ENCODE measurements at places on chromosomes 5 and 9.

DNA sequence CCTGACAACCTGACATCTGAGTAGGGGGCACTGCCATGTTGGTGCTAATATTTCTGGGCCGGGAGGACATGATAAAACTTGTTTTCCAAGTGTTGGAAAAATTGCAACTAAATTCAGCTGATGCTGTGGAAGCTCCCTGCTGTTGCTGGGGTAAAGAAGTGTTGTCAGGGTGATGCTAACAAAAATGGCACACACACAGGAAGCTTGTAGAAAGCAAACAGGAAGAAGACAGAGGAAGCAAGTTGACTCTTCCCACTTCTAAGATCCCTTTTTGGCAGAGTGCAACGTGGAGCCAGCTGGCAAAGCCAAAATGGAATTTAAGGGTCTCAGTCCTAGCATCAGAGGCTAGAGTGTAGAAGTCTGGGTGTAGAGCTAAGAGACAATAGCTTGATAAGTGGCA lies 11.3 kb upstream of the RIOK2 start:
- DNase-seq = no peak

GRCh38 chr9:83701286-83701685 lies 6.5 kb downstream of the UBQLN1 start:
- no peak for DNase-seq

DNA sequence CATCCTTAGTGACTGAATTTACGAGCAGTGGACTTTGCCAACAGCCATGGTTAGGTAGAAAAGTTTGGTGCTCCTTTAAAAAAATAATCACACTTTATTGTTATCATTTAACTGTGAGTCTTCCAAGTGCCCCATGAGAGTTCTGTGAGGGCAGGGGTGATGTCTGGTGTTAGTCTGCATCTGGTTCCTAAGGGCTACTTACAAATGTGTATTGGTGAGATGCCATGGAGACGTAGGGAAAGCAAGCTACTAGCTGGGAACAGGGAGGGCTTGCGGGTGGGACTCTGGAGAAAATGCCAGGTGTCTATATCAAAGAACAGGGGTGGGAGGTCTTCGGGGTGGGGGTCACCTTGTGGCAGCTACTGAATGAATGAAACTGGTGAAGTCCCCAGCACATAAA lies 47.1 kb upstream of the EBF1 start:
- DNase-seq = no peak

GRCh38 chr5:156963125-156963524 lies at the start of gene TIMD4:
Gene TIMD4, minus strand, starts transcription at chr5:156963226. Its CDS starts 28 bp downstream, at chr5:156963198.
- DNase-seq = no peak

GRCh38 chr9:5841771-5842573 lies 9.1 kb upstream of the ERMP1 start:
- DNase-seq = no peak

DNA sequence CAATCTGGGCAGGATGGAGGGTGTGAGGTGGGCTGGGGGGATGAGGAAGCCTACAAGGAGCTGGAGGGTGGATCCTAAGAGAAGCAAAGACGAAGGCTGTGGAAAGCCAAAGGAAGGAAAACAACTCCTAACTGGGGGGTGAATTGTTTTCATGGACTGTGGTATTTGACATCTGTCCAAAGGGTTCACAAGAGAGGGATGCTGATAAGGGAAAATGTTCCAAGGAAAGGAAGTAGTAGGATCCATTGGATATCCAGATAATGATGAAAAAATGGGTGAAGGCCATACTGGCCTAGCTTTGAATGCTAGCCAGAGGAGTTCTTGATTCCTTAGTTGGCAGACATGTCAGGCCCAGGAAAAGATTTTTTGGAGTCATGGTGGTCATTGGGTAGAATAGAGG lies 51.8 kb upstream of the FOXI1 start:
- DNase-seq = no peak

DNA sequence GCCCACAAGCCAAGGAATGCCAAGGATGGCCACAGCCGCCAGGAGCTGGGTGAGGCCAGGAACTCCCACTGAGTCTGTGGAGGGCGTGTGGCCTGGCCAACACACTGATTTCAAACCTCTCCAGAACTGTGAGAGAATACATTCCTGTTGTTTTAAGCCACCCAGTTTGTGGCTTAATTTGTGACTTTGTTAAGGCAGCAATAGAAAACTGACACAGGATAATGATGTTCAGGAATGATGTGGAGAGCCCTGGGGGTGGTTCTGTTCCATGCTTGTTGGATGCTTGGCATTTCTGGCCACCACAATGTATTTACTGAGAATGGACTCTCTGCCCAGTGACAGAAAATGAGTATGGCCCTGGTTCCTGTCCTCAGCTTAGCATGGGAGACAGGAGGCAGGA lies 82.8 kb downstream of the DAP start:
- no peak for DNase-seq

- no peak for DNase-seq
These were observed 79.2 kb downstream of the DMRT2 start for GRCh38 chr9:1129382-1129781.

DNA sequence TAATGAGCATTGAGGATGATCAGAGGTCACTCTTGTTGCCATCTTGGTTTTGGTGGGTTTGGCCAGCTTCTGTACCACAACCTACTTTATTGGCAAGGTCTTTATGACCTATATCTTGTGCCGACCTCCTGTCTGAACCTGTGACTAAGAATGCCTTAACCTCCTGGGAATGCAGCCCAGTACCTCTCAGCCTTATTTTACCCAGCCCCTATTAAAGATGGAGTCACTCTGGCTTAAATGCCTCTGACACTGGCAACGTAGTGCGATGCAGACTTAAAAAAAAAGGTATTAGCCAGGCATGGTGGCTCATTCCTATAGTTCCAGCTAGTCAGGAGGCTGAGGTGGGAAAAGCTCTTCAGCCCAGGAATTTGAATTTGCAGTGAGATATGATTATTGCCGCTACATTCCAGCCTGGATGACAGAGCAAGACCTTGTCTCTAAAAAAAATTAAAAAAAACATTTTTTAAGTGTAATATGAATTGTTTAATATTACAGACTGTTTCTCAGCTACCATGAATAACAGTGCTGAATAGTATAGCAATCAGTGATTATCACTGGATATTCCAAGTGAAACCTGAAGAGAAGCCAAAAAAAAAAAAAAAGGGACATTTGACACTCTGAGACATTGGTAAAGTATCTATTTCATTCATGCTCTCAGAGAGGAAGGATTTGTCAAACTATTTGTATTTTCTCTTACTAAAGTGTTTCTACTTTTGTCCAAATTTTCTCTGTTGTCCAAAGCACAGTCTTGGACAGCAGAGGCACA lies 18.3 kb upstream of the STOM start:
- no peak for DNase-seq

DNA sequence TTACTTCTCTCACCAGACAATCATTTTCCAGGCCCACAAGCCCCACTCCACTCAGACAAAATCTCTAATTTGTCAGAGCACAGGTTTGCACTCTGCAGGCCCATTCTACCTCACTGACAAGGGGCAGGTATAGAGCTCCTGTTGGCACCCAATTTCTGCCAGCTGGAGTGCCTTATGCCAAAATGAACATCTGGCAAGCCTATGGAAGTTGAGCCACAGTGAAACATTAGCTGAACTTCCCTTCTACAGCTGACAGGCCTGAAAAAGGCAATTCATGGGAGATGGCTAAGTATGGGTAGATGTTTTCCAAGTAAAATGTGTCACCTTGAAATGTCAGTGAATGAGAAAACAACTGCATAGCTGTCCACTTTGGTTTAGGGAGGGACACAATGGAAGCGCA lies 87.0 kb downstream of the SPOCK1 start:
- DNase-seq = no peak

- no peak for DNase-seq
These were observed 33.5 kb upstream of the HSPB3 start for GRCh38 chr5:54421976-54422375.

- no peak for DNase-seq
These were observed 45.7 kb upstream of the CTXN3 start for GRCh38 chr5:127602896-127603844.

- DNase-seq = no peak
These were observed 10.4 kb upstream of the TCF7 start for GRCh38 chr5:134103998-134104654.

GRCh38 chr5:178637356-178638074 lies 10.7 kb upstream of the CLK4 start:
- DNase-seq = no peak

DNA sequence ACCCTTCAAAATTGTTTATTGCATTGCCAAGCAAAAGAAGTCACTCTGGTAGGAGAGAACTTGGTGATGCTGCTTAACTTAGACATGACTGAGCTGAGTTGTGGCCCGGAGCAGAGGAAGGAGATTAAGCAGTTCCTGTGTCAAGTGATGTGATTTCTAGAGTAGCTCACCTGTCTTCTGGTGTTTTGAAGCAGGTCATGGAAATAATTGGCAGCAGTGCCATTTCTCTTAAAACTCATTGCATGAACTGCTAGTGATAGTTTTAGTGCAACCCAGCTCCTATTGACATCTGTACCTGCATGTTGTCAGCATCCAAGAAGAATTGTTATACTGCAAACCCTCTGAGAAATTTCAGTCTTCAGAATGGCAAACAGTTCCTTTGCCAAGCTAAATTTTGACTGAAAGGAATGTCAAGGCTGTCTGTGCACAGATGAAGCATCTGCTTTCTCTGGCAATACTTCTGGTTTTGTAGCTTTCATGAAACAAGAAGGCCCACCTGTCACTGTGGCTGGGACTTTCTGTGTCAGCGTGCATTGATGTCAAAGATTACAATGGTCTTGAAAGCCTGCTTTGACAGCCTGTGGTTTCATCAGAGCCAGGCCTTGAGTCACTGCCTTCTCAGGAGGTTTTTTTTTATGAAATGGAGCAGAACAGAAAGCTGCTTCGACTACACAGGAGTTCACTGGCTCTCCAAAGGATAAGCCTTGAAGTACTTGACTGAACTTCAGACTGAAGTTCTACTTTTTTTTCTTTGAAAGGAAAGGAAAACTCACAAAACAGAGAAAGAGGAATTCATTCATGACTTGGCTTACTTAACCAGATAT lies 90.6 kb downstream of the RALGPS1 start:
- no peak for DNase-seq

DNA sequence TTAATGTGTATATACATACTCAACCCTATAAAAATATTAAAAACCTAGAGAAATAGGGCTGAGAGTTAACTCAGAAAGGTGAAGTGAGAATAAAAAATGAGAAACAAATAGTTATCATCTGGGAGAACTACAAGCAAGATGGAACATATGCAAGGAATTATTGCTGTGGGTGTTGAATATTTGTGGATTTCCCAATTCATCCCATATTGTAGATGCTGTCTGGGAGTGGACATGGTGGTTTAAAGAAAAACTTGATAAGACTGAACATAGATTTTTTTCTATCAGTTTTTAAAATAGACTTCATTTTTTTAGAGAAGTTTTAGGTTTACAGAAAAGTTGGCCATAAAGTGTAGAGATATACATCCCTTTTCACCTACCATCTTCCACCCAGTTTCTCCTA lies 263.5 kb downstream of the SPATA31D1 start:
- DNase-seq = no peak

DNA sequence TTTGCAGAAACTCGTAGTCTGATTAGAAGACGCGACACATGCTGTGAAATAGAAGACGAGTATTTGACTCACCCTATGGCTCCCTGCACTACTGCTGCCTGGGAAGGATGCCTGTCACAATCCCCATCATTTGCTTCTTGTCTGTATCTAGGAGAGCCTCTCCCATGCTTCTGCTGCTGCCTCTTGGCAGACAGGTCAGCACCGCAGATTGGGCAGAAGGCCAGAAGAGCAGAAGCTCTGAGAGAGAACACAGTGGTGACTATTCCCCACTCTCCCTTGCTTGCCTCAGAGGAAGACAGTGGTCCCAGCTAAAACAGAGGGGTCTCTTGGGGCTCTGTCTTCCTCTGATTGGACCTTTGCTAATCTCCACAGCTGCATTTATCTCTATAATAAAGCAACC lies 84.0 kb upstream of the SMIM32 start:
- no peak for DNase-seq

GRCh38 chr5:14267991-14268708 lies 125.0 kb downstream of the TRIO start:
- no peak for DNase-seq

DNA sequence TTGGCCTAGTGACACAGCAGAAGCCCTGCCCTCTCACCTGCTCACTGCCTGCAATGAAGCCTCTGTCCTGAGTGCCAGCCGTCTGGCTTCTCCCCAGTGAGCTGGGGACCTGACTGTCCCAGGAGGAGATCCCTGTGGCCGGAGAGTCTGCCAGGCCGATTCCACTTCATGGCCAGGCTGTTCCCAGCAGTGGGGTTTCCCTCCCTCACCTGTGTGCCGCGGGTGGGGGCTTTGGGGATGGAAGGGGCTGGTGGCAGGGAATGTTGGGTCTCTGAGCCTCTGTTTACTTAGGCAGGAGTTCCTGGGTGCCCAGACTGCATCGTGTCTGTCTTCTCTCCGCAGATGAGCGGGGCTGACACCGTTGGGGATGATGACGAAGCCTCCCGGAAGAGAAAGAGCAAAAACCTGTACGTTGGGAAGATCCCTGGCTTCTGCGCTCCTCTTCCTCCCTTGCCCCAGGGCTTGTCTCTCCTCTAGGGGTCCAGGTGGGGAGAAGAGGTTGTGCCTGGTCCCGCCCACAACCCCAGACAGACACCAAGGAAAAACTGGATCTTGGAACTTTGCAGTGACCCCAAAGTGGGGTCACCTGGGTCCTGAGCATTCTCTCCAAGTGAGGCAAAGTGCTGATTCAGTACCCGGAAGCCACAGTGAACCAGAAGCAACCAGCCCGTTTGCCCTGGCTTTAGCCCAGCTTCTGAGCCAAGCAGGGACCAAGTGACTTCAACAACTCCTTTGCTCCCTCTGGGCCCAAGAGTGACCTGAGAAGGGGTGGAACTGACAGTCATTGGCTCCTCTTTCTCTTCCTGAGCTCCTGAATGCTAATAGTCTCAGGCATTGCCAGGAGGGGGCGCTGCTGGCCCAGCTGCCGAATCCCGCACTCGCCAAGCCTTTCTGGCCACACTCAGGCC lies 127.7 kb downstream of the RGS3 start:
- DNase-seq = peak; percentile 91

GRCh38 chr5:157924931-157925729 lies 66.2 kb upstream of the CLINT1 start:
- no peak for DNase-seq

DNA sequence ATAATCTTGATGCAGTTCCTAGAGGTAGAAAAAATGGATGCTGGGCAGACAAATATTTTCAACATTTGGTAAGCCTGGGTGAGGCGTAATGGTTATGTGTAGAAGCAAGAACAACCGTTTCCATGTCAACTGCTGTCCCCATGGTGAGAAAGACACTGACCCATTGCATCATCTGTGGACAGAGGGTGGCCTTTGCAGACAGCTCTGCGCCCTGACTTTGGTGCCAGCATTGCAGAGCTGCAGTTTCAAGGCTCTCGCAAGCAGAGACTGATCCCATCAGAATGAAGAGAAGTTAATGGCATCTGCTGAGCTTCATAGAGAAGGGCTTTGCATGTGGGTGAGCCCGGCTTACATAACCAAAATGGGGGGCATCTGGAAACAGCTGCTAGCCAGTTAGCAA lies 179.0 kb upstream of the ADRA1B start:
- no peak for DNase-seq

- DNase-seq = no peak
These were observed 253.1 kb upstream of the IRX1 start for GRCh38 chr5:3342271-3343100.
